Psoas muscle (tissue), 8 donors: ENCODE measurements at places on chromosomes 11 and 22. TPM values are rescaled to one million over a fixed set of nuclear protein-coding genes. Genes with fewer than 3 reads are reported as not detected.

The ZDHHC8 gene
- total RNA-seq: 15.8 TPM

The ASCL2 gene
- total RNA-seq: not detected

The GNAZ gene
- 1.7 TPM for total RNA-seq

The MARK2 gene
- total RNA-seq: 23.7 TPM

The FOSL1 gene
- total RNA-seq: 12.6 TPM

The SLC2A11 gene
- 4.5 TPM for total RNA-seq
